ENCODE measurements at places on chromosomes 2 and 18.

- DNase-seq = no peak
These were observed 28.6 kb downstream of the GREB1 start for GRCh38 chr2:11562476-11562875.

DNA sequence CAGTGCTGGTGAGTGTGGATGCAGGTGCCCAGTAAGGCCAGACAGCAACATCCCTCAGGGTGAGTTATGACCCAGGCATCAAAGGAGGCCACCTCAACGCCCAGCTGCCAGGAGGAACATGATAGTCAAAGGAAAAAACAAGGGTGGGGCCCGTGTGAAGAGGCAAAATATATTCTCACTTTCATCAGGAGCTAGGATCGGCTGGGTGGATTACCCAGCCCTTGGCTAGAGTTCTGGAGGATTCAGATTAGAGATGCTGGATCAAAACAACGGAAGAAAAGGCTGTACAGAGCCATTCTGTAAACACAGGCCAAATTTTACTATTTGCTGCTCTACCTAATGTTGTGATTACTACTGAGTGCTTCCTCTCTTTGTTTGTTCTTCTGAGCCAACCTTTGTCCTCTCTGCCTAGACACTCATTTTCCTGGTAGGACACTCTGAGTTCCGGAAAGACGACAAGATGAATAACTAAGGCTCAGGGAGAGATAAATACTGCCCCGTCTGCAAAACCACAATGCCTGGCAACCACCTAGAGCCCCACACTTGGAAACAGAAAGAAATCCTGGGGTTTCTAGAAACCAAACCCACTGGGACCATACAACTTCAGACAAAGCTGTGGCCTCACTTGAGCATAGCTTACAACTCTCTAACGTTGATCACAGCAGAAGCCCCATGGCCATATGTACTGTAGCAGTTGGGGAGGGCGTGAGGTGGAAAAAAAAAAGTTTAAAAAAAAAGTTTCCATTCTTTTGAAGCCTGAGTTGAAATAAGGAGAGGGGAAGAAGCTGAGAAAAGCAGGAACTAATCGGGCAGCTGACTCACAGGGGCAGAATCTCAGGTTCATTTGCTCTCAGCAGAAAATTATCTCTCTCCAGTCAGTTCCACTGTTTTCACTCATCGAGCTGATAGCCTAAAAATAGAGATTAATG, 17.8 kb upstream of the PMAIP1 start:
- no peak for DNase-seq

GRCh38 chr2:172710584-172711047, 25.0 kb upstream of the RAPGEF4 start:
- no peak for DNase-seq

DNA sequence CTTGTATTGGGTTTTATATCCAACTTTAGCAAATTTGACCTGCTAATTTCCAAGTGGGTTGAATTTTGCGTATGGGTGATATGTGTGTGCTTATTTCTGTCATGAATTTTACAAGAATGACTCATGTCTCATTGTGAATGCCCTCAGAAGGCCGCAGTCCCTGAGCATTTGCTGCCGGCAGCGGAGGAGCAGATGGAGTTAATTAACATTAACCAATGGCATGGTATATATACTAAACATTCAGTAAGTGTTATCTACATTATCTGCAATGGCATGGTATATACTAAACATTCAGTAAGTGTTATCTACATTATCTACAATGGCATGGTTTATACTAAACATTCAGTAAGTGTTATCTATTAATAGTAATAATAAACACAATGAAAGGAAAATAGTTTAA, 90.1 kb downstream of the DOK6 start:
- DNase-seq = no peak

GRCh38 chr2:14756122-14756541, 123.6 kb downstream of the LRATD1 start:
- no peak for DNase-seq

GRCh38 chr2:174594456-174594855, 3.1 kb downstream of the WIPF1 start:
- DNase-seq = no peak

DNA sequence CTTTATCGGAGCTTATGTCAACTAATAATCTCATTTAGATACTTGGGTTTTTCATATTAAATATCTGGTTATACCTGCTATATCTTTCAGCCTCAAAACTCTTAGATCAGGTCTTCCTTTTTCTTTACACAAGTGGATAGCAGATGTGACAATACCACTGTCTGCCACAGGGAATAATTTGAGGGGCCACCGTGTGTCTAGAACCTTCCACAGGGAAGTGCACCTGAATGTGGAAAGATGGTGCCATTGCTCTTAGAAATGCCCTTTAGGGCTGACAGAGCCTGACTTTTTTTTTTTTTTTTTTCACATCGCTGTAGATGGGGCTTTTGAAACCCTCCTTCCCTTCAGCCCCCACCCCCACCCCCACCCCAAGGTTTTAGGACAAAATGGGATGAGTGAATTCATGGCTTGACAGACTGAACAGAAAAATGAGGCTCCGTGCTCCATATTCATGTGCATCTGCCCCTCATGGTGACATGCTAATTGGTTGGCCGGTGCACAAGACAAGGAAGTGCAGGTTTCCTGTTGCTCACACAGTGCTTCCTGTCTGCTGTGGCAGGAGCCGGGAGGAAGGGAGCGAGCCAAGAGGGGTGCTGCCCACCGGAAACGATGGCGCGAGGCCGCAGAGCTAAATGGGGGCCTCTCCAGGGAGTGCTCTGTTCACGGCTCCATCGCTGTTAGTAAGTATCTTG, 246.0 kb downstream of the LDLRAD4 start:
- DNase-seq = peak; percentile 70

GRCh38 chr2:48738806-48739205, 16.7 kb downstream of the LHCGR start:
- DNase-seq = no peak

GRCh38 chr2:43018179-43019024, 208.0 kb downstream of the ZFP36L2 start:
- no peak for DNase-seq

GRCh38 chr18:1564793-1565192, 660.1 kb downstream of the ADCYAP1 start:
- no peak for DNase-seq

- no peak for DNase-seq
These were observed 73.5 kb upstream of the LHCGR start for GRCh38 chr2:48829036-48829435.

GRCh38 chr18:63820694-63821093, 45.5 kb downstream of the SERPINB7 start:
- no peak for DNase-seq

DNA sequence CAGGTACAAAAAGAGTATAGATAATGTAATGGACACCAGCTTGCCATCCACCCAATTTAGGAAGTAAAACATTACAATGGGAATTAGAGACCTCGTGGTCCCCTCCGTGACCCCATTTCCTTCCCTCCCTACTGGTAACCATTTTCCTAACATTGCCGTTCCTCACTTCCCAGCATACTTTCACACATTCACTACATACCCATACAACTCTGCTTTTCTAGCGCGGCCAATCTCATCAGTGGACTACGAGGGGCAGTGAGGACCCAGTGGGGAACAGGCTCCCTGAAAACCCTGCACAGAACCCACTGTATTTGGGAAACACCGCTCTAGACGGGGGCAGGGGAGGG, 1.1 kb downstream of the ENOSF1 start:
- no peak for DNase-seq

- no peak for DNase-seq
These were observed 566.6 kb upstream of the DSEL start for GRCh38 chr18:68083131-68083530.

GRCh38 chr18:12783524-12783923, 80.7 kb downstream of the PSMG2 start:
- DNase-seq = no peak

DNA sequence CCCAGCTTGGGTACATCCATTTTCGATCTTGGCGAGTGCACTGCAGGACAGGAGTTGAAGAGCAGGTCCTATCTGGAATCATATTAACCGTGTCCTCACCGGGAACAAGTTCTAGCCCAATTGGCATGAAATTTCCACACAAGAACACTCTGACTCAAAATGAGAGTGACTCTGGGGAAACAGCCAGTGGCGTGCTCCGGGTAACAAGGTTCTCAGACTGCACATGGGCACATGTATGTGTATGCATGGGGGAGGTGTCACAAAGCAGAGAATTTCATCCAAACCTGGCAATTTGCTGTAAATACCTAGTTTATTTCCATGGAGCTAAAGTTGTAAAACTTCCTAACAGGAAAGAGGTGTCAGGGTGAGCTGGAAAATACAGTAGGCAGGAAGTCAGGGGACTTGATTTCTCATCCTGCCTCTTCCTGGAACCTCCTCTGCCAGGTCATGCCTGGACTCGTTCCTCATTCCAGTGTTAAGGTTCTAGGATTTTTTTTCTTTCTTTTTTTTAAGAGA, 1.7 kb downstream of the TUBB6 start:
- no peak for DNase-seq

DNA sequence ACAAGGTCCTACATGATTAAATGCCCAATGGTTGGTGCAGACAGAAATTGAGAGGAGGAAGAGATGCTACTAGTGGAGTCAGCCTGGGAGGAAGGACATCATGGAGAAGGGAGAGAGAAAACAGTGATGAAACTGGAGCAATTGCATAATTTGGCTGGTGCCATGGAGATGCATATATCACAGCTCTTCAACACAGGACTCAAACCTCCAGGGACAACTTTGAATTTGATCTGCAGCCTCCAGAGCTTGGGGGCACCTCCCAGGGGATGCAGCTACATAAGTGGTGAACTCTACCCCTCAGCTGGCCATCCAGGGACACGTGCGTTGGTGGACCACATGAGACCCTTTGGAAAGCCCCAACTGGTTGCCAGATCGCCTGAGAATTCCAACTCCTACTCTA, 80.4 kb downstream of the CTAGE1 start:
- no peak for DNase-seq

DNA sequence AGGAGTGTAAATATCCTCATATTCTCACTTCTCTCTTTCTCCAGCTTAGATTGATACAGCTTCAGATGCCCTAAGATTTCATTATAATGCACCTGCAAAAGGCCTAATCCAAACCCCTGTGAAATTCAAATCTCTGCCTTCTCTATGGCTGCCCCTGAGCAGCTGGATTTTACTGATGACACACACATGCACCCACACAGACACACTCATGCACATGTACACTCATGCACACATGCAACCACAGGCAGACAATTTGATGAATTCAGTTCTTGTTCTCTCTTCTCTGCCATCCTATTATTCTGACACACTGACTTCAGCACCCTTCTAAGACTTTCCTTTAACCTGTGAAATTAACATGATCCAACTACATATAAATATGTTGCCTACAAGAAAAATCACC, 563.2 kb downstream of the RNF144A start:
- no peak for DNase-seq

All from KG1 (cell line).